ENCODE measurements at places on chromosomes 5 and 9. TPM values are rescaled to one million over a fixed set of nuclear protein-coding genes. Genes with fewer than 3 reads are reported as not detected.

The SLC9A3 gene
- total RNA-seq = 2.5 TPM

The PDE6A gene
- total RNA-seq = 0.15 TPM

The CAVIN4 gene
- total RNA-seq = 0.53 TPM

The SPATA31E1 gene
- not detected for total RNA-seq

The ZNF883 gene
- total RNA-seq = 0.89 TPM

The FANCG gene
- 55.3 TPM for total RNA-seq

The PLAC8L1 gene
- total RNA-seq = 0.49 TPM

The GPX3 gene
- 17.8 TPM for total RNA-seq

The FGF18 gene
- total RNA-seq = 0.44 TPM

The KDM4C gene
- 10.0 TPM for total RNA-seq

The IRGM gene
- total RNA-seq = 0.17 TPM

The POU5F2 gene
- not detected for total RNA-seq

The TRPM3 gene
- not detected for total RNA-seq

The SH3TC2 gene
- 0.29 TPM for total RNA-seq

The WASHC1 gene
- total RNA-seq = 6.9 TPM

The F12 gene
- 23.0 TPM for total RNA-seq

The PARP8 gene
- 0.20 TPM for total RNA-seq

The KIF24 gene
- 4.1 TPM for total RNA-seq

The TSSK1B gene
- not detected for total RNA-seq

The GARIN3 gene
- total RNA-seq = not detected

The AGXT2 gene
- not detected for total RNA-seq

The ADAMTS19 gene
- not detected for total RNA-seq

The ITGA2 gene
- total RNA-seq = 25.2 TPM

The ANKRD34B gene
- total RNA-seq = not detected

The LHX6 gene
- 0.39 TPM for total RNA-seq

The IFNA2 gene
- not detected for total RNA-seq

The PCDHGB6 gene
- 0.12 TPM for total RNA-seq

The HIGD2A gene
- total RNA-seq = 236 TPM

The PRR16 gene
- total RNA-seq = not detected

The C5orf58 gene
- total RNA-seq = not detected

The IFNA21 gene
- total RNA-seq = not detected

The RORB gene
- total RNA-seq = not detected

The TMC1 gene
- total RNA-seq = 0.05 TPM

The MOB3B gene
- total RNA-seq = 6.9 TPM

Data from A549 treated with DMSO at 1 μM for 4 hours (cell line).